GM06990 (cell line): ENCODE measurements at places on chromosomes 12 and 14.
A peak's percentile ranks its signal among the peaks of the same experiment; 100 is the strongest.

- no peak for DNase-seq
Measured at GRCh38 chr12:7512553-7512952, 9.0 kb upstream of the CD163 start.

GRCh38 chr14:76931631-76932402, 96.7 kb downstream of the IRF2BPL start:
- no peak for DNase-seq

DNA sequence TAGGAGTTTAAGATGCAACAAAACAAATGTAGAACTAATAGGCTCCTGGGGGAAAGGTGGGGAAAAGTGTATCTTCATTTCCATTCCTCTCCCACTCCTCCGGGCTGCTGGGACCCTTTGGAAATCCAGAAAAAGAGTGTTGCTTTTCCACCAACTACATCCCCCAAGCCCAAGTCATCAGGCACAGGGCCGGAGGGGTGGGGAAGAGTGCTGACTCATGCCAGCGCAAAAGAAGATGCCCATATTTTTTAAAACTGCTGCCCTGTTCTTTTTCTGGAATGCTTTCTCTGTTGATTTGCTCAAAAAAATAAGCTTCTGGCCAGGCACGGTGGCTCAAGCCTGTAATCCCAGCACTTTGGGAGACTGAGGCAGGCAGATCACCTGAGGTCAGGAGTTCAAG, 70.9 kb downstream of the TBK1 start:
- DNase-seq = no peak

DNA sequence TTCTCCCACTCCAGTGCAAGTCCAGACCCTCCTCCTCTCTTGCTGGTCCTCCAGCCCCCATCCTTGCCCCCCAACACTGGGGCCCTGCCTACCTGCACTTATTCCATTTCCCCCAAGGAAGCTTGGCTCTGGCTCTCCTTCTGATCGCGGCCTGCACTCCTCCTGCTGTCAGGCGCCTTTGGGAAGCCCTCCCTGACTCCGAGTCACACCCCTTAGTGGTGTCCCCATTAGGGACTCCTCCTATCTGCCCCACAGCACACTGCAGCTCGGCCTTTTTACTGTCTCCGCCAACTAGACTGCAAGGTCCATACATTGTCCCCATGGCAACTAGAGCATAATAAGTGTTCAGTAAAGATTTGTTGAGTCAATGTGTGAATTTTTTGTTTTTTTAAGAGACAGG, 32.9 kb downstream of the FIGNL2 start:
- DNase-seq = no peak

GRCh38 chr12:132661972-132662371, 25.2 kb downstream of the POLE start:
- no peak for DNase-seq

GRCh38 chr14:52467515-52468266, 84.6 kb downstream of the TXNDC16 start:
- no peak for DNase-seq

GRCh38 chr14:65296402-65296801, 116.1 kb upstream of the FUT8 start:
- no peak for DNase-seq

GRCh38 chr14:23358553-23359166, 6.0 kb upstream of the SLC22A17 start:
- no peak for DNase-seq

DNA sequence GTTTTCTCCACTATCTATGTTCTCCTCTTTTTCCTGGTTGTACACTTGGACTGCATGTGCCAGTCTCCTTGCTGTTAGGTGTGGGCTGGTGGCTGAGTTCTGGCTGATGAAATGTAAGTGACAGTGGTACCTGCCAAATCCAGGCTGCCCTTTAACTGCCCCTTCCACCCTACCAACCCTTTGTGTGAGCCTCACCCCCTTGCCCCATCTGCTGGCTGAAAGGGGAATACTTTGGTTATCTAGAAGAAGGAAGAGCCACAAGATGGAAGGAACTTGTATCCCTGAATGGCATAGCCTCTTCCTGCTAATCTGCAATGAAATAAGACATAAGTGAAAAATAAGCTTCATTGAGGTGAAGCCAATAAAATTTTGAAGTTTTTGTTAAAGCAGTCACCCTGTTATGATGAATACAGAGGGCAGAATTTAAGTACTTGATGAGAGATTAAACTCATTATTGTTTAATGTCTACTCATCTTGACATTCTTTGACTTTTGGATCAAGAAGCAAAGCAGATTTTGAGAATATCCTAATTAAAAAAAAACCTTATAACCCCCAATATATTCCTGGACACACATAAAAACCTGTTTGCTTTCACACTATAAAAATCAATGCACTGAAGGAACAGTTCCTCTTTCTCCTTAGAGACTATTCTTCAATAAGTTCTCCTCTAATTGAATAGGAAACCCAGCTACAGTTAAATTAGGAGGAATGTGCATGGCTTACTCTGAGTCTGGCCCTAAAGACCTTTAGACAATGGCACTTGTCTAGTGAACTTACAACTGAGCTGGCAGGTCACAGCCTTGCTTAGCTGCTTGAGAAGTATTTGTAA, 262.6 kb upstream of the BTG1 start:
- DNase-seq = peak; percentile 59
